Stimulated activated CD4-positive, alpha-beta T cell treated with anti-CD3 and anti-CD28 coated beads, Interleukin-15, amount 100 ng/mL, for 48 hours (primary cell): ENCODE measurements at places on chromosomes 16 and 17.

DNA sequence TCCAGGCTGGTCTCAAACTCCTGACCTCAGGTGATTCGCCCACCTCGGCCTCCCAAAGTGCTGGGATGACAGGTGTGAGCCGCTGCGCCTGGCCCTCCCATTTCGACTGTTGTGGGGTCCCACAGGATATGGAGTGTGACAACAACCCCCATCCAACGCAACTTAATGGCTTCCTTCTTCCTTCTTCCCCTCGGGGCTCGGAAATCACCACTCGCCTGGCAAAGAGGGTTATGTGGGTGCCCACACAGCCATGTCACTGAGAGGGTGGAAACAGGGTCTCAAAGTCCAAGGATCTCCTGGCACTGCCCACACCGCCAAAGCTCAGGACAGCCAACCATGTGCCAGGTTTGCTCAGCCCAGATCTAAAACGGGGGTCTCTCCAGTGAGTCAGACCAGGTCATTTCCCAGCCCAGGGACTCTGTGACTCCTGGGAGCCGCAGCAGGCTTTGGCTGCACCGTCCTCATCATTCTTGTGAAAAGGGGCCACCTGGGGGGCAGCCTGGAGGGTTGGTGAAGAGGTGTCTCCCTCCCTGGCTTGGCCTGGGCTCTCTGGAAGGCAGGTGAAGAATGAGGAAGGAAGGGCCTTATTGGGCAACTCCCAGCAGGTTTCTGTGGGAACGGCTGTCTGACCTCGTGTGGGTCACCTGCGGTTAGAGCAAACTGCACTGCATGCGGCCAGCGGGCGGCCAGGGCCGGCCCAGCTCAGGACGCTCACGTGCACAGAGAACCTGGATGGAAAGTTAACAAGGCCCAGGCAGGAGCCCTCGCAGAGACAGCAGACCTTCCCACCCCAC is 25.3 kb upstream of the LITAF start:
- no peak for DNase-seq

DNA sequence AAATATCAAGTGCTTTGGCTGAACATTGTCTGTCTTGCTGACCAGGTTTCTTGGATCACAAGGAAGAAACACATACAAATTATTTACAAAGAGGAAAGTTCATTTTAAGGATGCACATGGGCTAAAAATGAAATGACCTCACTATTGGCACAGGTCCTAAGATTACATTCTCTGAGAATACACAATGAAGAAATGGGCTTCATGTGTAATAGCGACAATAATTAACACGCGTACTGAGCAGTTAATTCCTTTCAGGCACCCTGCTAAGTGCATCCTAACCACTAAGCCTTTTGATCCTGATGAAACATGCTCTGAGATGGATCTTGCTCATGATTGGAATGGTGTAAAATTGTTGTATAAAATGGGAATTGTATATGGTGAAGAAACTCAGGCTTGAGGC is 429.0 kb downstream of the HS3ST4 start:
- DNase-seq: no peak

GRCh38 chr16:89924297-89924924 is 1.3 kb downstream of the TUBB3 start:
- no peak for DNase-seq

GRCh38 chr16:89187032-89187769 is 13.1 kb downstream of the SLC22A31 start:
- DNase-seq: no peak

GRCh38 chr17:56681561-56682266 is 88.2 kb downstream of the NOG start:
- no peak for DNase-seq

DNA sequence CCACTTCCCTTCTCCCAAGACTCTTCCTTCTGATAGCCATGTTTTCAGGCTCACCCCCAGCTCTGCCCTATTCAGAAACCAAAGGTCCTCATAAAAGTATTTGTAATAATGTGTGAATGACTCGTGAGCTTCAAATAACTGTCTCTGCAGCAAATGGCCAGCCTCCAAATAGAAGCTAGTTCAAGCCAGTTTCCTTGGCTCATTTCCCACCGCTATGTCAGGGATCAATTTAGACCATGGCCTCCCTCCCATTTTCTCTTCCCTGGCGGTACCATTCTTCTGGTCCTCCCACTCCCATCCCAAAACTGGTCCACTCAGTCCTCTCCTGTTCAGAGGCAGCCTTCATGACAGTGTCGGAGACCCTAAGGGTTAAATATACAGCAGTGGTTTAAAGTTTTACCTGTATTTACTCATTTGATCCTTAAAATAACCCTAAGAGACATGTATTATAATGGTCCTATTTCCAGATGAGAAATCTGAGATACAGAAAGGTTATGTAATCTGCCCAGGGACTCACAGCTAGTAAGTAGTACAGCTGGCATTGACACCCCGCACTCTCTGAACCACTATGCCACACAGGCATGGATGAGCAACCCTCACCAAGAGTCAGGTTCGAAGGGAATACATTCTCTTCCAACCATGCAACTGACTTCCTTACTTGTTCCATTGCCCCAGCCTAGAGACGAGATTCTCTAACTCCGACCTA is 42.9 kb downstream of the GAS7 start:
- no peak for DNase-seq

- DNase-seq: no peak
Measured at GRCh38 chr16:20114356-20114755, 40.7 kb upstream of the GPR139 start.

DNA sequence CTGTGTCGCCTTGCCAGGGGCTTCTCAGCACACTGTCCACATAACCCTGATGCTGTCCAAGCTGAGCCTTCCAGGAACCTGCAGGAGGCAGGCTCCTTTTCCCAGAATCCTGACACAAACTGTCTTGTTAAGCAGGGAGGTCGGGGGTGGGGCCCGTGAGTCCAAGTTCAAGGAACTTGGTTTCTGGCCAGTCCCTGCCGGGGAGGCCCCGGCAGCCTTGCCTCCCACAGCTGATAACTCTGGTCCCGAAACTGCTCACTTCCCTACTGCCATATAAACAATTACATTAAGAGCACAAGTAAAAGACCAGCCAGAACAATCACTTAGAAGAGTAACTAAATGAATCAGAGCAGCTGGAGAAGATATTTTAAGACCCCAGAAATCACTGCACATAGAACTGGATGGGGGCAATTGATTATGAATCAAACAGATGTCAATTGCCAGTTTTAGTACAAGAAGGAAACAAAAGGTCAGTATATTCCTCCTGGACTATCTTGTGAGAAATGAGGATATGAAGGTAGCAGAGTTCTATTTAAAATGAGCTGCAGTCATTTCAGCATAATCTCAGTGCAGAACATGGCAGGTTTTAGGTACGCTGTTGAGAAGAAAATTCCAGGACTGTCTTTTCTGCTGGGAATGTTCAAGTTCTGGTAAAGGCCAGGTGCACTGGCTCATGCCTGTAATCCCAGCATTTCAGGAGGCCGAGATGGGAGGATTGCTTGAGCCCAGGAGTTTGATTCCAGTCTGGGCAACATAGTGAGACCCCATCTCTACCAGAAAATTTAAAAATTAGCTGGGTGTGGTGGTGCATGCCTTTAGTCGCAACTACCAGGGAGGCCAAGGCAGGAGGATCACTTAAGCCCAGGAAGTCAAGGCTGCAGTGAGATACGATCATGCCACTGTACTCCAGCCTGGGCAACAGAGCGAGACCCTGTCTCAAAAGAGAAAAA is 169.8 kb downstream of the PITPNC1 start:
- no peak for DNase-seq

DNA sequence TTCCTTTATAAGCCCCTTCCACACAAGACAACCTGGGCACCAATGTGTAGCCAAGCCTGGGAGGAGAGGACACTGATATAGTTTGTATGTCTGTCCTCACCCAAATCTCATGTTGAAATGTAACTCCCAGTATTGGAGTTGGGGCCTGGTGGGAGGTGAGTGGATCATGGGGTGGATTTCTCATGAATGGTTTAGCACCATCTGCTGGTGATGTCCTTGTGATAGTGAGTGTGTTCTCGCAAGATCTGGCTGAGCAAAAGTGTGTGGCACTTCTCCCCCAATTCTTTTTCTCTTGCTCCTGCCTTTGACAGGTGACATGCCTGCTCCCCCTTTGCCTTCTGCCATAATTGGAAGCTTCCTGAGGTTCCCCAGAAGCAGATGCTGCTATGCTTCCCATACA is 135.8 kb downstream of the USP31 start:
- DNase-seq: no peak

DNA sequence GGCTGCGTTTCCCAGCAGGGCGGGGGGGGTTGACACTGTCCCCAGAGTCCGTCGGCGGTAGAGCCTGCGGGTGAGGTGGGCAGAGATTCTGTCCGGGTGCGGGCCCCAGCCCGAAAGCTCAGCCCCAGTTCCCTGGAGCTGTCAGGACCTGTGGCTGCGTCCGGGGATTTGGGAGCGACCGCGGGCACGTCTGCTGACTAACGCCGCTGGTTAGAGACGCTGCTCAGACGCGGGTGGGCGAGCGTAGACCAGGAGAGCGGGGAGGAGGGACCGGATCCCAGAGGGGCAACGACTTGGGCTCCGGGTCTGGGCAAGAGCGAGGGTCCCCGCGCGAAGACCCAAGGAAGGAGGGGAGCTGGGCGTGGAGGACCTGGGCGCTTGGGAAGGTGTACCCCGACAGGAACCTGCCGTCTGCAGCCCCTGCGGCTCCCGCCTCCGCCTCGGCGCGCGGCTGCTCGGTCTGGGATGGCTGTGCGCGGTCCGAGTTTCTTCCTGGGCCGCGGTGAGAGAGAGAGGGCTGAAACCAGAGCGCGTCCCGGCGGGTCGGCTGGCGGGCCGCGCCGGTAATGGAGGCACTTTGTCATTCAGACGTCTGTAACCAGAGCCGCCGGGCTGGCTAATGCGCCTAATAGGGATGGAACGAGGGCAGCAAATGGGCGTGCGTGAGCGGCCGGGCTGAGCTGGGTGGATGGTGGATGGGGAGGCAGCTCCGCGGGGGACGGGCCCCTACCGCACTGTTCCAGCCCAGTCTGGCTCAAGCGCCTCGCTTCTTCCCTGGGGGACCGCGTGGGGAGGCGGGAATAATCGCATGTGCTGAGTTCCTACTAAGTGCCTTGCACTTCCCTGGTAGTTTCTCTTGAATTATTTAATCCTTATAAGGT is 2.3 kb downstream of the NGFR start:
- DNase-seq: no peak

DNA sequence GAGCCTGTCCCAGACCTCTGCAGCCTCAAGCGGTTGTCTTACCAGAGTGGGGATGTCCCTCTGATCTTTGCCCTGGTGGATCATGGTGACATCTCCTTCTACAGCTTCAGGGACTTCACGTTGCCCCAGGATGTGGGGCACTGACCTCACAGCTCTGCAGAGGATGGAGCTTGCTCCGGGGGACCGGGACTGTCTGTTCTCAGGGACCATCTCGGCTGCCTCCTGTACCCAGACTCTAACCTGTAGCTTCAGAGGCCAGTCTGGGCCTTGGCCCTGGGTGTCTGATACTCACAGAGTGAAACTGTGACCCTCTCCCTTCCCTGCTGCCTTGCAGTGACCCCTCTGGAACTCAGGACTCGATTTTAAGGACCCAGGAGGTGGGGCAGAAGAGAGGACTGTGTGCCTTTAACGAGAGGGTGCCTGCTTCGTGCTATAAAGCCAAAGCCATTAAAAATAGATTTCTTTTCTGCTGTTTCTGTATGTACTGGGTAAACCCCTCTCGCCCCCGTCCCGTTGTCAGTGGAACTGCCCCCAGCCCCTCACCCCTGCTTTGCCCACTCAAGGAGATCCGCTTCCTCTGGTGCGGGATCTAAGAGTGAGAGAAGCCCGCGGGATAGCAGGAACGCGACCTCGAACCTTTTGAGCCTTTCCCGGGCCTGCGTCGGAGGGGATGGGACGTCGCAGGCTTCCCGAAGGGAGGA is 1.1 kb upstream of the LLGL2 start:
- DNase-seq: no peak

GRCh38 chr17:68195667-68196393 is 52.0 kb upstream of the AMZ2 start:
- no peak for DNase-seq

DNA sequence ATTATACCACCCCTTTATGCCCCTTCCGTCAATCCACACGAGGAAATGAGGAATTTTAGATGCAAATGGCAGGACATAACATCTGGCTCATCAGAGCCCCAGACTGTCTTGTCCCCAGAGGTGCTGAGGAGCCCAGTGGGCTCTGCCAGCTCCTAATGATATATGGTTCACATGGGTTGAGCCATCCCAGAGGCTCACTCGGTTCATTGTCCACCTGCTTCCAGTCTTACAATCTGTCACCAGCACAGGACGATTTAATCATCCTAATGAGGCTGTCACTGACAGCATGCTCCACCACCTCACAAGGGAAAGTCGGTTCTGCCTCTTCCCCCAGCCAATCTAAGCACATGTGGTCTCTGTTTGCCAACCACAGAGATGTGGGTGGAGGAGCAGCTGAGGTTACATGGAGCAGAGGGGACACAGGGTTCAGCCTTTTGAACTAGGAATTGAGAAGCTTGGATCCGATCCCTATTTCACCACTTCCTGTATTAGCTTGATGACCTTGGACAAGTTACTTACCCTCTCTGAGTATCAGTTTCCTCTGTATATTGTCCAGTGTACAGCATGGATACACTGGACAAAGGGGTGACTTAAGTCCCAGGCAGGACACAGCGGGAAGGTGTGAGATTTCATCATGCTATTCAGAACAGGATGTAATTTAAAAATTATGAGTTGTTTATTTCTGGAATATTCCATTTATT is 27.0 kb upstream of the DHX8 start:
- DNase-seq: no peak

- DNase-seq: no peak
Measured at GRCh38 chr17:65230040-65230439, 92.9 kb downstream of the RGS9 start.

- DNase-seq: no peak
Measured at GRCh38 chr16:265002-265529, 10.7 kb downstream of the RGS11 start.

DNA sequence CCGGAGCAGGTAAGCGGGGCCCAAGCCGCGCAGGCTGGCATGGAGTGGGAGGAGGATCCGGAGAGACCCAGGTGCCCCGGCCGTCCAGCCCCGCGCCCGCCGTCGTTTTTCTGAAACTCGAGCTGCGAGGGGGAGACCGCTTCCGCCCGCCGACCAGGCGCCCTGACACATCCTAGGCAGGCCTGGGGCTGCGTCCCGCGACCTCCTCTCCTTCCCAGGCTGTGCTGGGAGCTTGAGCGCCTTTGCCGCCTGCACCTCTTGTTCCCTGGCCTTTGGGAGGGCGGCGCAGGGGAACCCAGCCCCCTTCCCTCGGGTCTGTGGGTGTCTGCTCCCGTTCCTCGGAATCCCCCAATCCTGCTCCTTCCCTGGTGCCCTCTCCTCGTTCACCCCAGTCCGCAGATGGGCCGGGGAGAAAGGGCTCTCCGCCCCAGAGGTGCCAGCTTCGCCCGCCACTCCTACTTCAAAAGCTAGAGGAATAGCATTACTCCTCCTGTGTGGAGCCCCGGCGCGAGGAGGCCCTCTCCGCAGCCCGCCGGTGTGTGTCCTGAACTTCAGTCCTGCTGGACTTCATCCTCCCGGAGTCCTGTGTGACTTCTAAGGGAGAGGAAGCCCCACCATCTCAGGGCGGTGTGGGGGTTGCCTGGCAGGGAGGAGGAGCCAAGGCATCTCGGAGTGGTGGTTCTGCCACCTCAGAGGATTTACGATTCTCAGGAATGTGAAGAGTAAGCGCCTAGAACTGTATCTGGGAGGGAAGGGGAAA is 1.0 kb downstream of the NHERF1 start:
- no peak for DNase-seq

- no peak for DNase-seq
Measured at GRCh38 chr17:60249290-60249826, 99.6 kb downstream of the CA4 start.
